ENCODE measurements at places on chromosomes 1 and 21.

GRCh38 chr1:234755449-234755863, 145.5 kb upstream of the IRF2BP2 start:
- H3K27ac ChIP-seq: no peak overlapping the region
- peaks cover 3% of the 10 kb centered on the region for H3K4me1 ChIP-seq
- DNase-seq: no peak
- no peaks in the 10 kb centered on the region for H3K27me3 ChIP-seq

DNA sequence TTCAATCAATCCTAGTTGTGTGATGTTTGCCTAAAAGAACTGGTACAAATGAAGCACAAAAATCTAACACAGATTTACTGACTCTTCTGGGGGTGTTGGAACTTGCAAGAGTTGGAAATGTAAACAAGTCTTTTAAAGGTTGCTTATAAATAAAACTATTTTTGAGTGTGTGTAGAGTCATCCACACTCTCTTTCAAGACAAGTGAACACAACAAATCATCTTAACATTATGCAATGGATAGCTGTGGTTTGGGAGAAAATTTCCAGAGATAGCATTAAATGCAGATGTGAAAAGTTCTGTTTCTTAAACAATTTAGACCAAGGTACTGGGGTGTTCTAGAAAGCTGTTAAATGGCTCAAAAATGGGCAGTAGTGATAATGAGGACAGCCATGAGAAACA, 28.7 kb downstream of the C1orf87 start:
- no peak overlapping the region for H3K27ac ChIP-seq
- no peak for DNase-seq
- H3K4me3 ChIP-seq: no peak overlapping the region
- H3K4me1 ChIP-seq: no peaks in the 10 kb centered on the region

GRCh38 chr1:1867164-1867563, 23.7 kb downstream of the GNB1 start:
- no peak overlapping the region for H3K4me3 ChIP-seq
- peaks cover 5% of the 10 kb centered on the region for H3K4me1 ChIP-seq
- no peaks in the 10 kb centered on the region for H3K27me3 ChIP-seq
- no peak for DNase-seq
- no peak overlapping the region for H3K27ac ChIP-seq

- H3K4me3 ChIP-seq: no peak overlapping the region
- no peaks in the 10 kb centered on the region for H3K4me1 ChIP-seq
- no peak for DNase-seq
- H3K27me3 ChIP-seq: no peaks in the 10 kb centered on the region
Observed at GRCh38 chr1:186837806-186838205, 9.1 kb downstream of the PLA2G4A start.

- no peak overlapping the region for H3K27ac ChIP-seq
- H3K36me3 ChIP-seq: no peaks in the 10 kb centered on the region
- H3K4me1 ChIP-seq: no peaks in the 10 kb centered on the region
- H3K4me3 ChIP-seq: no peak overlapping the region
Observed at GRCh38 chr1:242738702-242739645, 214.5 kb upstream of the PLD5 start.

GRCh38 chr1:86718786-86719185, 14.4 kb downstream of the SH3GLB1 start:
- H3K27ac ChIP-seq: no peak overlapping the region
- H3K27me3 ChIP-seq: no peaks in the 10 kb centered on the region
- no peak overlapping the region for H3K4me3 ChIP-seq

DNA sequence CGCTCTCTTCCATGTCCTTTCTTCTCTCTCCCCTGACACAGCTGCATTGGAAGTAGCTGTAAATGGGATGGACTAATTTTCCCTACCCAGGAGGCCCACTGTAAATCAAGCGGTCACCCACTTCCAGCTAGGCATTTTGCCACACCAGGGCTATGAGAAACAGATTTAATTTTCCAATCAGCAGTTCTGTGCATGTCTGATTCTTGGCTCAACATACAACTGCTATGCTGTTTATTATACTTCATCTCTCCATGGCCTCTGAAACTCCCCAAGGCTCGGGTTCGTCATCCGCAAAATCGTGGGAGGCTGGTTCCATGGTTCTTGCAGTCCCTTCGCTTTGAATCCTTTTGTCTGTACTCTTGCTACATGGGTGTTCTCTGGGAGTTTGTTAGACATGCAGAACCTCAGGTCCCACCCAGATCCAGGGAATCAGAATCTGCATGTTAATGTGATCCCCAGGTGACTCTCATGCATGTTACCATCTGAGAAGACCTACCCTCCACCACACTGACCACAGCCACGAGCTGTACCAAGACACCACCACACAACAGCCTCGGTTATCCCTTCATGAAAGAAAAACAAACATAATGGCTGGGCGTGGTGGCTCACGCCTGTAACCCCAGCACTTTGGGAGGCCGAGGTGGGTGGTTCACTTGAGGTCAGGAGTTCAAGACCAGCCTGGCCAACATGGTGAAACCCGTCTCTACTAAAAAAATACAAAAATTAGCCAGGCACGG, 190.5 kb downstream of the GABPA start:
- H3K27ac ChIP-seq: no peak overlapping the region
- no peak for DNase-seq
- peaks cover 16% of the 10 kb centered on the region for H3K36me3 ChIP-seq

- H3K4me3 ChIP-seq: no peak overlapping the region
- no peak for DNase-seq
- H3K27me3 ChIP-seq: no peaks in the 10 kb centered on the region
Observed at GRCh38 chr1:14809191-14809981, 210.9 kb downstream of the KAZN start.

DNA sequence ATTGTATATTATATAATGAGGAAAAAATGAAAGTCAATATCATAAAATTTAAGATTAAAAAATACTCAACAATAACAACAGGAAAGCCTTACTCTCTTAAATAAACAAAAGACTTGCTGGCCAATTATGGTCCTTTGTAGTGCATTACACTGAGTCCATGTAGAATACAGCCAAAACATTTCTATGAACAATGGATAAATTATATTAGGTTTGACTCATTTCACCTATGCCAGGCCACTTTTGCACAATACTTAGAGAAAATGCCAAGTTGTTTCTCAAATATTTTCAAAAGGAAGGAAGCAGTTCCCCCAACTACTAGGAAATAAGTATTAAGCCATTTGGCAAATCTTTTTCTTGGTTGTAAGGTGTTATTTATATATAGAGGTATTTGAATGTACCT, 19.8 kb upstream of the UCK2 start:
- H3K36me3 ChIP-seq: no peaks in the 10 kb centered on the region
- H3K27me3 ChIP-seq: no peaks in the 10 kb centered on the region
- H3K4me3 ChIP-seq: no peak overlapping the region
- no peaks in the 10 kb centered on the region for H3K4me1 ChIP-seq
- no peak for DNase-seq

DNA sequence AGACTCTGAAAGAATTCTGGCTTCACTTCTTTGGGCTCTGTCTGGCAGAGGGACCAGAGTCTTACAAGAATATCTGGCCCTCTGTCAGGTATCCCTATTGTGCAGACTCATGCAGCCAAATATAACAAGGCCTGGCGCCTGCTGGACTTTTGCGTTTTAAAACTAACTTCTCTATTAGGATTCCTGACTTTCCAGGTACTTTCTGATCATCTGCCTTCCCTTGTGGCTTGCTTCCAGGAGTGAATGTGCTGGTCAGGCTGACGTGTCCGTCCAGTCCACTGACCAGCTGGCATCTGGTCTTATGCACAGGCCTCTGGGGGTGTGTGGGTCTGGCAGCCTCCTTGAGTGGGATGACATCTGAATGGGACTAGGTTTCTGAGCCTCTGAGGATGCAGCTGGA, 8.6 kb upstream of the RAB29 start:
- no peaks in the 10 kb centered on the region for H3K4me1 ChIP-seq
- no peaks in the 10 kb centered on the region for H3K27me3 ChIP-seq
- no peaks in the 10 kb centered on the region for H3K36me3 ChIP-seq
- H3K4me3 ChIP-seq: no peak overlapping the region
- DNase-seq: no peak

DNA sequence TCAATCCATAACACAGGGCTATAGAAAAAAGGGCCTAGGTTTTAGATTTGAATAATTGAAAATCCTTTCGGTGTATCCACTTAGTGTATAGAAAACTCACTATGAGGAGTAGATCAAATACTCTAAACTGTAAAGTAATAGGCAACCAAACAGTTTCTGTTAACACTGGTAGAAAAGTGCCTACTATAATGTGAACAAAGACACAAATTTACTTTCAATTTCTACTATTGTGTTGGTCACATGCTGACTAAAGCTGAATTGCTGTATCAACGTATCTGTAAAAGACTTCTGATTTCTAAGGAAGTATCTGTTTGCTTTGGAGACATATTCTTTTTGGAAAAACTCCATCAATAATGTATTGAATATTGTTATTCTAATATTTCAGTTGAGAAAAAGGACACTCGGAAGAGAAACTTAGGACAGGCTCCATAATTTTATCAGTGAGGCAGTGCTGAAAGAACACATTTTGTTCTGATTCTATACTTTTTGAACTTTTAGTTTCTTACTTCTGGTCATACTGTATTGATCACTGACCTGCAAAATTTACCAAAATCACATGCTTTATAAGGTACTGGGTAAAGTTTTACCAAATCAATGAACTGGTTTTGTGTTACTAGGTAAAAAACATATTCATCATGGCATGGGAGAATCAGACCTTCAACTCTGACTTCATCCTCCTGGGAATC, at the start of gene OR2M5:
TSS of gene OR2M5 (plus strand) at position 636 of the 686 bp plus-strand sequence. CDS start at position 636, 0 bp downstream.
- H3K4me3 ChIP-seq: no peak within 1 kb of the TSS
- H3K4me1 ChIP-seq: no peaks in the 10 kb centered on the region
- no peaks in the 10 kb centered on the region for H3K36me3 ChIP-seq
- DNase-seq: no peak
- H3K27me3 ChIP-seq: no peaks in the 10 kb centered on the region

DNA sequence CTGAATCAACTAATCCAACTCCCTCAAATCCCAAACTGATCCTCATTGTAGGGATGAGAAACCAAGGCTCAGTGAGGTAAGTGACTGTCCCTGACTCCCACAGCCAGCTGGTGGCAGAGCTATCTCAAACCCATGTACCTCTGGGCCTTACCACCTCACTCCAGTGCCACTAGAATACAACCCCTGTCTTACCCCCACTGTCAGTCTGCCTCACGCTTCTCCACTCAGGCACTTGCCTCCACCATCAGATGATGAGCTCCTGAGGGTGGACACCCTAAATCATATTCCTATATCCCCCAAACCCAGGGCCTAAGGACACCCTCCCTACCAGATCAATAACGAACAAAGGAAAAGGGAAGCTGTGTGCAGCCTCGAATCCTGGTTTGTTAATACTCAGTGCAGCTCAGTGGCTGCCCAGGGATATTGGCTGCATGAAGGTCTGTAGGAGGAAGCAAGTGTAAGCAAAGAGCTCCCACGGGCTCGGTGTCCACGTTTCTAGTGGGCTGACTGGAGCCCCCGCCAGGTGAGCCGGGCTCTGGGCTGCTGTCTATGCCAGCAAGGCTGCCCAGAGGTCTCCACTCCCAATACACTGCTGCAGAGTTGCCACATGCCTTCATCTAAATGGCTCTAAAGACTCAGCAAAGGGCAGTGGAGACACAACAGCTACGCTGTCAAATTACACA, 533.4 kb downstream of the MATN1 start:
- H3K27me3 ChIP-seq: peaks cover 5% of the 10 kb centered on the region
- H3K4me1 ChIP-seq: no peaks in the 10 kb centered on the region
- H3K4me3 ChIP-seq: no peak overlapping the region
- no peaks in the 10 kb centered on the region for H3K36me3 ChIP-seq
- H3K27ac ChIP-seq: no peak overlapping the region

- H3K4me1 ChIP-seq: no peaks in the 10 kb centered on the region
- no peak for DNase-seq
- H3K36me3 ChIP-seq: no peaks in the 10 kb centered on the region
- H3K4me3 ChIP-seq: no peak overlapping the region
Observed at GRCh38 chr1:77395051-77395450, 113.2 kb downstream of the AK5 start.

GRCh38 chr21:35945089-35945671, 115.1 kb downstream of the SETD4 start:
- no peak for DNase-seq
- H3K4me3 ChIP-seq: no peak overlapping the region
- H3K36me3 ChIP-seq: no peaks in the 10 kb centered on the region
- H3K27ac ChIP-seq: no peak overlapping the region

- peaks cover 10% of the 10 kb centered on the region for H3K36me3 ChIP-seq
- no peak overlapping the region for H3K4me3 ChIP-seq
- H3K27ac ChIP-seq: no peak overlapping the region
- H3K27me3 ChIP-seq: no peaks in the 10 kb centered on the region
Observed at GRCh38 chr1:116982319-116983004, 19.1 kb upstream of the CD101 start.

GRCh38 chr1:205672970-205673369, 7.3 kb downstream of the SLC45A3 start:
- no peaks in the 10 kb centered on the region for H3K27me3 ChIP-seq
- peaks cover 14% of the 10 kb centered on the region for H3K4me1 ChIP-seq
- peaks cover 2% of the 10 kb centered on the region for H3K36me3 ChIP-seq
- H3K4me3 ChIP-seq: no peak overlapping the region
- H3K27ac ChIP-seq: no peak overlapping the region
- no peak for DNase-seq

DNA sequence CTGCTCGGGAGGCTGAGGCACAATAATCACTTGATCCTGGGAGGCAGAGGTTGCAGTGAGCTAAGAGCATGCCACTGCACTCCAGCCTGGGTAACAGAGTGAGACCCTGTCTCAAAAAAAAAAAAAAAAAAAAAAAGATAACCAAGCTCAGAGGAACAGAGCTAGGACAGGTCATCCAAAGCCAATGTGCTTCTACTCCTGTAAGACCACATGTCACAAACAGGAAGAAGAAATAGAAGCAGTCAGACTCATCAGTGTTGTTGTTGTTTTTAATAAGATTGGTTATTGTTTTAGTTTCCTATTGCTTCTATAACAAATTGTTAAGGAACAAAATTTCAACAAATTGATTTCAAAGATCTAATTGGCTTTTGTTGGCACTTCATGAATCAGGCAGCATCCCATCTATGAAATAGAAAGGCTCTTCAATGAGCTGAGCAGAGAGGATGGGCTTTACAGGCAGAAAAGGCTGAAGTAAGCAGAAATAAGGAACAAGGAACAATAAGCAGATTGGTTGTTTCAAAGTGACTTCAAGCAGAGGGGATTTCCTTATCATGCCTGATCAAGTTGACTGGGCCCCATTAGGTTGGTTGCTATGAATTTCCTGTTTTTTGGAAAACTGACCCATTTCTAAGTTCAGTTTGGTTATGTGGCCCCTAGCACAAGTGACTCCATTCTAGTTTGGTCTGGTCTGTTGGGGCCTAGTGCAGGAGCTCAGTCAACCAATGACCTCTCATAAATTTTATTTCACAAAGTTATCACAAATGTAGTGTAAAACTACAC, 6.0 kb upstream of the AKNAD1 start:
- no peak overlapping the region for H3K4me3 ChIP-seq
- H3K36me3 ChIP-seq: no peaks in the 10 kb centered on the region
- H3K27ac ChIP-seq: no peak overlapping the region
- DNase-seq: no peak
- peaks cover 6% of the 10 kb centered on the region for H3K4me1 ChIP-seq

GRCh38 chr1:154501423-154502065, 475 bp upstream of the TDRD10 start:
- no peak overlapping the region for H3K27ac ChIP-seq
- H3K27me3 ChIP-seq: peaks cover 40% of the 10 kb centered on the region
- H3K4me3 ChIP-seq: no peak overlapping the region
- H3K4me1 ChIP-seq: peaks cover 4% of the 10 kb centered on the region
- no peaks in the 10 kb centered on the region for H3K36me3 ChIP-seq

- no peak for DNase-seq
- no peaks in the 10 kb centered on the region for H3K36me3 ChIP-seq
- H3K27me3 ChIP-seq: no peaks in the 10 kb centered on the region
- no peak overlapping the region for H3K27ac ChIP-seq
- H3K4me1 ChIP-seq: no peaks in the 10 kb centered on the region
- H3K4me3 ChIP-seq: no peak overlapping the region
Observed at GRCh38 chr1:226806988-226807387, 63.4 kb upstream of the PSEN2 start.

Data from keratinocyte (primary cell).